ENCODE measurements at places on chromosomes 6 and 20.
A peak's percentile ranks its signal among the peaks of the same experiment; 100 is the strongest.

DNA sequence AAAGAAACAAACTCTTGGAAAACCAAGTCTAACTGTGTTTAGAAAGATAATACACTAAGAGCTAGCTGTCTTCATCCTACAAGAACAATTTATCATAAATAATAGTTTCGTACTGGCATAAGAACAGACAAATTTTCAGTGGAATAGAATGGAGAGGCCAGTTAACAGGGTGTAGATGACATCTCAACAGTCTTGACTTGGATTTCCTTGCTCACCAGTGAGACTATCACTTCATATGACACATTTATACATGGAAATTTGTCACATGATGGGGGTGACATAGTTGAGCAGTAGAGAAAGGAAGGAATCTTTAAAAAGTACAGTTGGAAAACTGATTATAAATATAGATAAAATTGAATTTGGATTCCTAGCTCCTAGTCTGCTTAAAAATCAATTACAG is 35.6 kb downstream of the TNFAIP3 start:
- DNase-seq, result no peak

DNA sequence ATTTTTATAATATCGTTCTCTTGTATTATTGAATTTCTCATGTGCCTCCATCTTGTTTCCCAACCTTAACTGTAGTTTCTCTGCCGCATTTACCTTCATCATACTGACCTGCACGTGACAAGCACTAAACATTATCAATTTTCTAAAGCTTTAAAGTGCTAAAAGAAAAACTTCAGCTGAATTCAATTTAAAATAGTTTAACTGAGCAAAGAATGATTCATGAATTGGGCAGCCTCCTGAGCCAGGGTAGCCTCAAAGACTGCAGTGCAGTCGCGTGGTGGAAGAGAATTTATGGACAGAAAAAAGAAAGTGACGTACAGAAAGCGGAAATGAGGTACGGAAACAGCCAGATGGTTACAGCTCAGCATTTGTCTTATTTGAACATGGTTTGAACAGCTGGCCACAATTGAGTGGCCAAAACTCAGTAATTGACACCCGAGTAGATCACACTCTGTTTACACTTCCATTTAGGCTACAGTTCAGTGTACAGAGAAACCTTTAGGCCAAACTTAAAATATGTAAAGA is 4.2 kb upstream of the ZDHHC14 start:
- DNase-seq, result no peak

DNA sequence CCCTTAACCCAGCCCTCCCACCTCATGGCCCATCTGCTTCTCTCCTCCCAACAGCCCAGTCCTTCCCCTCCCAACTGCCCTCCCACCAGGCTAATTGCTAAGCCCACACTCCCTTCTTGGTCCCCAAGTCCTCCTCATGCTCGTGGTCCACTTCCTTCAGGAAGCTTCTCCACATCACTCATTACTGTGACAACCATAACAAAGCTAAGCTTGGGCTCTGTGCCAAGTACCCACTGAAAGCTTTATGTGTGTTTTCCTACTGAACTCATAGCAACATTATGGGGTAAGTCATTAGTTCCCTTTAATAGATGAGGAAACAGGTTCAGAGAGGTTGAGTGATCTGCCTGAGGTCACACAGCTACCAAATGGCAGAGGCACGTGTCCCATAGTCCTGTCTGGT is 16.2 kb downstream of the FRS3 start:
- no peak for DNase-seq

DNA sequence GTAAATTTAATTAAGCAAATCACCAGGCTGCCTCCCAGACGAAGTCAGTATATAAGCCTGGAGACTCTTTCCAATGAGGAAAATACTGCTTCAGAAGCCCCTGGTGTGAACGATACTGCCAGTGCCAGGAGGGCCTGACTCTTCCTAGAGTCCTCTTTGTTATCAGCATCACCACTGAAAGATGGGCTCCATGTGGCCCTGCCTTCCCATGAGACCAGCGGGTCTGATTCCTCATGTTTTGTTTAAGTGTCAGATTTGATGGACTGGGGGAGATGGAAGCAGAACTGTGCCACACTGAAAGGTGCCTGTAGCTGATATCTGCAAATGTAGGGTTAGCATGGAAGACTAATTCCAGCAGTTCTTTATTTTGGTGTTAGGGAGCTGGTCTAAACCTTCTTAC is 7.9 kb downstream of the NQO2 start:
- no peak for DNase-seq

- no peak for DNase-seq
Observed at GRCh38 chr6:35296931-35297600, 552 bp upstream of the DEF6 start.

- no peak for DNase-seq
Observed at GRCh38 chr6:134466771-134467525, 149.0 kb upstream of the SGK1 start.

- no peak for DNase-seq
Observed at GRCh38 chr6:79257381-79258205, 23.1 kb upstream of the HMGN3 start.

GRCh38 chr6:42350911-42351310 is 100.8 kb downstream of the TRERF1 start:
- no peak for DNase-seq

GRCh38 chr6:12064131-12064530 is 52.0 kb downstream of the HIVEP1 start:
- no peak for DNase-seq

- DNase-seq, result no peak
Observed at GRCh38 chr6:128518434-128519131, 1.8 kb downstream of the PTPRK start.

GRCh38 chr20:3871550-3872265 is 17.5 kb upstream of the PANK2 start:
- DNase-seq, result no peak

- no peak for DNase-seq
Observed at GRCh38 chr20:2738331-2739041, 45.9 kb downstream of the EBF4 start.

DNA sequence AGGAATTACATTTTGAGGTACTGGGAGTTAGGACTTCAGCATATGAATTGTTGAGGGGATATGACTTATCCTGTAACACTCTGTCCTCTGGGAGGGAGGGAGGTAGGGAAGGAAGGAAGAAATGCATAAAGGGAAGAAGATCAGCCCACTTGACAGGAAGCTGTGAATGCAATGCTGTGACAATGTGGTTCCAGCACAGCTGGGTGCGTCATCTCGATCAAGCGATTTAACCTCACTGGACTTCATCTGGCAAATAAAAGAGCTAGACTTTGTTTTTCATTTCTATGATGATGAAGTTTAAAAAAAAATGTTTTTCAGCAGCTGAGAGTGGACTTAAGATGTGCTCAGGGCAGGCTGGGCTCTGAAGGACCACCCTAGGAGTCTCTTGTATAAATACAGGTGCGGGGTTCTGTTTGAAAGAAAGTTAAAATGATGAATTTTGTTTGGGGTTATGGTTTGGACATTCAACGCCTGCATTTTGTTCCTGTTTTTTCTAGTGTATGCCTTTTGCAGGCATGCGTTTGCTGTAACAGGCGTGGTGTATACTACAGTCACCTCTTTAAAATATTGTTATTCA is 178.1 kb downstream of the RIMS1 start:
- no peak for DNase-seq

DNA sequence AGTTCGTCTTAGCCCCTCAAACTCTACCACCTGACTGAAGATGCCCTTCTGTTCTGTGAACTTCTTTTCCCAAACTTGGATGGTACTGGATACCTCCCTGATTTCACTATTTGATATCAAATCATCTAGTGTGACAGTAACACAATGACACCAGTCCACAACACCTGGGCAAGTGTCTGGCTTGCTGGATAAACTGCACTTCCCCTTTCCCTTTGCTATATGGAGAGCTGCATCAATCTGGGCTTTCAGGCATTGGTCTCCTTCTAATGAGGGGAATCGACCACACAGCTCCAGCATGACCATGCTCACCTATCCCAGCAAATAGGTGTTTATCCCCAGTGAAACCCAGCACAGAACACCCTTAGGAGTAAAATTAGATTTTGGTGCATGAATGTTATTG is 3.1 kb downstream of the F13A1 start:
- no peak for DNase-seq

DNA sequence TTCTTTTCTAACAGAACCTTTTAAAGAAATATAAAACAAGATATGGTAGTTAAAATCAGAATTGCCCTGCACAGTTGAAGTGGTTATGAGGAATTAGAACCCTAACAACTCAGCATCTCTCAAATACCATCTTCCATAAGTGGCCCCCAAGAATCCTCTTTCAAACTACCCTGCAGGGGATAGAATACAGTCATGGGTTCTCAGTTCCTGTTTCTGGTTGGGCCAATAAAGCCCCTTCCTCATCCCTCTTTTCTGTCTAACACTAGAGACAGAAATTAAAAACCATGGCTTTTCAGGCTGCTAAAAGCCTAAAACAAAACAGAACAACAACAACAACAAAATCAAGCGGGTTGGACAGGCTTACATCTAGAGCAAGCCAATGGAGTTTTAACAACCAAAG is 6.7 kb upstream of the LCA5 start:
- DNase-seq, result no peak

DNA sequence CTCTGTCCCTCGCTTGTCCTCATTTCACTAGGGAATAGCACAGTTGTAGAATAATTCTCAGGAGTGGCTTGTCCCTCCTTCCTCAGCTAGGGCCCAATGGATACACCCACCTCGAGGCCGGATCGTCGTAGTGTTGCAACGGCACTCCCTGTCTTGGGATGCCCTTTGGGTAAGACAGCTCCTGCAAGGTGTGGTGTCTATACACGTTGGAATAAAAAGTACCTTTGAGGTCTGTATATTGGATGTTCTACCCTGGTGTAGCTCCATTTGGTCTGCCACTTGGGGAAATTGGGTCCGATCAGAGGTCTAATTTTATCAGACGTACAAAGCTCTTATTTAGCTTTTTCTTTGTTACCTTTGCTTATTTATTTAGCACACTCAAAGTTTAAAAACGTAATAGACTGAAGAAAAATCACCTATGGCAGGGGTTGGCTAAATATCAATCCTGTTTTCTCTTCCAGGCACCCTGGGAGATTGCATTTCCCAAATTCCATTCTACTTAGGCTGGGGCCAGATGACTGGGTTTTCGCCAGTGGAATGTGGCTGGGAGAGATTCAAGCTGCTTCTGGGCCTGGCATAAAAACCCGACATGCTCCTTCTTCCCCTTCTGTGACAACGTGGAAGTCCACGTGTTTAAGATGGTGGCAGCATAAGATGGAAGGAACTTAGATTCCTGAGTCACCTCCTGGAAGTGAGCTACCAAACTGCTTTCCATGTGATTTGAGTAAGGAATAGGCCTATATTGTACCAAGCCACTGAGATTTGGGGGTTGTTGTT is 82.3 kb upstream of the CD83 start:
- DNase-seq, result no peak

- peak; percentile 57 for DNase-seq
Observed at GRCh38 chr20:2652724-2653555, 508 bp downstream of the NOP56 start.

GRCh38 chr6:24908650-24909035 is 27.1 kb downstream of the RIPOR2 start:
- no peak for DNase-seq

- no peak for DNase-seq
Observed at GRCh38 chr6:44335631-44336030, 6.8 kb upstream of the SPATS1 start.

- peak; percentile 27 for DNase-seq
Observed at GRCh38 chr6:36755435-36756348, 58.1 kb downstream of the RAB44 start.

DNA sequence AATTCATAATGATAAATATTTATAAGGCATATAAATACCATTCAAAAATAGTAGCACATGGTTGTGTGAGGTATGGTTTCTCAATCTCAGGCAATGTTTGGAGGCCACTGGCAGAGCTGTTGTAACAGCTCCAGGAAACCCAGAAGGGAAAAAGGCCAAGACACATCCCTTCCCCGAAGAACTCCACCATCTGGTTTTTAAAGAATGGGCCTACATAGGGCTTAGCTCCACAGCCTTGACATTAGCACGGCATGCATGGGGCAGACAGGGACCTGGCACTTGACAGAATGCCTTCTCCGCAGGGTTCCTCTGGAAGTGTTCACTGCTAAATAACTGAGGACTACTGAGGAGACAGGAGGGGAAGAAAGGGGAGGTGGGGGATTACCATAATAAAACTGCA is 16.1 kb upstream of the FOXO3 start:
- no peak for DNase-seq

- DNase-seq, result no peak
Observed at GRCh38 chr6:125766641-125767040, 17.2 kb downstream of the HEY2 start.

GRCh38 chr6:154805288-154805911 is 72.2 kb downstream of the SCAF8 start:
- DNase-seq, result peak; percentile 86

- DNase-seq, result no peak
Observed at GRCh38 chr6:139943391-139943790, 568.9 kb upstream of the CITED2 start.

GRCh38 chr6:112501705-112502104 is 154.6 kb downstream of the RFPL4B start:
- no peak for DNase-seq

GRCh38 chr20:10342152-10342551 is 91.9 kb downstream of the MKKS start:
- no peak for DNase-seq

GRCh38 chr6:106959985-106960384 is 14.5 kb downstream of the CD24 start:
- peak; percentile 72 for DNase-seq

- DNase-seq, result no peak
Observed at GRCh38 chr20:63454731-63455567, 17.5 kb downstream of the KCNQ2 start.

DNA sequence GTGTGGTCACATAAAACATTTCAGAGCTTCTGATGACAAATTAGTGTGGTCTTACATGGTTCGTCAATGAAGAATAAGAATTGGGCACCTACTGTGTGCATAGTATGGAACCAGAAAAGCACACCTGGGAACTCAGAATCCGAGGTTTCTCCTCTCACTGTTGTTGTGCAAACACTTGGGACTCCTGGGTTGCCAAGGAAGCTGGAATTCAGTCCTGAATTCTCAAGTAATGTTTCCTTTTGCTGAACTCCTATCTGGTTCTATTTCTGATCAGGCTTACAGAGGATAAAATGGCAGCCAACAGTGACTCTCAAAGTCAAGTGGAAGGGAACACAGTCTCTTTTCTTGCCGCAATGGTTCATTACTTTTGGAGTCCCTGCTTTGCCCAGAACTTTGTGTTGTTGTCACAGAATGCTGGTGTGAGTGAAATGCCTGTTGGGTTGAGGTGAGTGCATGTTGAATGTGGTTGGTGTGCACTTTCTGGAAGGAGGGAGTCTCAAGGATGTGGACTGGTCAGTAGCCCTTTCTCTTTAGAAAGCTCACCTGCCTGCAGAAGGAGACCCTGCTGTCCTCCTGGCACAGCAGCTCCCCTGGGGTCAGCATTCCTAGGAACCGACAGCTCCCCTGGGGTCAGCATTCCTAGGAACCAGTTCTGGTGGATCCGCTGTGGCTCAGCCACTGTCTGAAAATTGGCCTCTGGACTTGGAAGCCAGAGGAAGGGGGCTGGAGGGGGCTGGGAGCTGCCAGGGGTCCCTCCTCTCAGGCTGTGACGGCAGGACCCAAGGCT is 1.4 kb downstream of the UNC93A start:
- DNase-seq, result no peak

DNA sequence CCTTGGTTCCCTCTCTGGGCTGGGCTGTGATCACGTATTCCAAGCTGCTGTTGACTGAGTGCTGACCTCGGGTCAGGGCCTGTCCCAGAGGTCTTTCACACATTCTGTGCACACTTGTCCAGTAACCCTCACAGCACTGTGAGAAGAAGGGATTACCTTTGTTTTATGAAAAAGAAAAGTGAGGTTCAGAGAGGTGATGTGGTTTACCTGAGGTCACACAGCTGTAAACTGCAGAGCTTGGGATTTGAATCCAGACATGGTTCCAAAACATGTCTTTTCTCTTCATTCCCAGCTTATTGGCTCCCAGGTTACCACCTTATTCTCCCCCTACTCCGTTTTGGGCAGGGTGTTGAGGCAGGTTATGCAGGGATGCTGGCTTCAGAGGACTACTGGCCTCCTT is 28.4 kb upstream of the CDH22 start:
- no peak for DNase-seq

All from hematopoietic multipotent progenitor cell treated with erythropoietin and hydrocortisone succinate and interleukin-3 and kit ligand, for 6 days (in vitro differentiated cells).